PC-9 (cell line): ENCODE measurements at places on chromosomes 11 and 22. TPM values are rescaled to one million over a fixed set of nuclear protein-coding genes. Genes with fewer than 3 reads are reported as not detected.

Gene GPR137
- 72.8 and 110 TPM in 2 replicates for total RNA-seq

Gene CENPM
- total RNA-seq, result 42.0 and 53.8 TPM in 2 replicates

Gene MS4A6E
- not detected in 2 replicates for total RNA-seq

Gene MB
- total RNA-seq, result 5.0 and 5.8 TPM in 2 replicates

Gene CCDC188
- not detected in 2 replicates for total RNA-seq

- no peak overlapping the region for H3K4me3 ChIP-seq
- no peak for DNase-seq
- H3K27me3 ChIP-seq, result no peaks in the 10 kb centered on the region
- H3K36me3 ChIP-seq, result no peaks in the 10 kb centered on the region
- no peak overlapping the region for H3K27ac ChIP-seq
Measured at GRCh38 chr11:63961608-63962412, 12.6 kb upstream of the COX8A start.

DNA sequence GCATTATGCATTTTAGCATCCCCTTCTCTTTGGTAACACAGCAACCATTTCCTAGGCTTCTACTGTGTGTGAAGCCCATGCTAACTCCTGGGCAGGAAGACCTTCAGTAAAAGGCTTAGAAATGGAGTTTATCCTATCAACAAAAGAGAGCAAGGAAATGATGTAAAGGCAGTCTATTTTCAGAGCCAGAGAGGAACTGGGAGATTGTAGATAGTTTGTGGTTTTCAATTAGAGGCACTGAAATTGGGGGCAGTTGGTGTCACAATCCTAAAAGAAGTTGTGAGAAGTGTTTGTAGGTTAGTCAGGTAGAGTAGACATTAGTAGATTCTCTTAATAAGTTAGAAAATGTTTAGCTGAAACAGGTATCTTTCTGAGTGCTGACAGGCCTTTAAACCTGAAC, 7.1 kb downstream of the ACAD8 start:
- H3K27me3 ChIP-seq, result no peaks in the 10 kb centered on the region
- H3K36me3 ChIP-seq, result no peaks in the 10 kb centered on the region
- H3K4me3 ChIP-seq, result no peak overlapping the region
- H3K4me1 ChIP-seq, result peaks cover 7% of the 10 kb centered on the region
- H3K27ac ChIP-seq, result no peak overlapping the region
- DNase-seq, result no peak

GRCh38 chr22:45786726-45787125, 115.1 kb downstream of the ATXN10 start:
- no peak for DNase-seq
- H3K36me3 ChIP-seq, result peaks cover 12% of the 10 kb centered on the region
- no peak overlapping the region for H3K27ac ChIP-seq
- H3K4me1 ChIP-seq, result peaks cover 31% of the 10 kb centered on the region
- no peak overlapping the region for H3K4me3 ChIP-seq
- H3K27me3 ChIP-seq, result no peaks in the 10 kb centered on the region
